ENCODE measurements at places on chromosomes 12 and 14.

DNA sequence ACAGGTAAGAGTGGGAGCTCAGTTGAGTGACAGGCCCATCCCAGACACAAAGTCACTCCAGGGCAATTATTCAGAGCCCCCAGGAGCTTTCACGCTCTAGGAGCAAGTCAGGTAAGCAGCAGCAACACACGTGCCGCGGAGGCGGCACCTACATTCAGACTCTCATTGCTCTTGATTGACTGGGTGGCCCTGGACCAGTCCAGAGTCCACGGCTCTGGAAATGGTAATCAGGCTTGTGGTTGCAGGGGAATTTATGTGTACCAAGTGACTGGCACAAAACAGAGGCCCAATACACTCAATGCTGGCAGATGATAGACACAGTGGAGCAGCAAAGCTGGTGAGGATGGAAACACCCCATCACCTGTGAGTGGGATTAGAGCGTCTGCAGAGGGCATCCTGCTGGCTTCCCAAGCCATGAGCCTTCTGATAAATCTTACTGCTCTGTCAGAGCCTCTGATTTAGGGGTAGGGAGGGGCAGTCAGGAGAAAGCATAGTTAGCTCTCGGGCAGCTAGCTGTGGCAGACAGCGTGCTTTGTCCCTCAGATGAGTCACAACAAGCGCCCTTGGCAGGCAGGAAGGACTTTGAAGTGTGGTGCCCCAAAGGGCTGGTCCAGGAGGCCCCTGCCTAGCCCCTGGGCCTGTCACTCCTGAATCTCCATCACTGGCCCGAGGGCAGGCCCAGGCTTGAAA is 344.7 kb downstream of the CACNA1C start:
- peak; percentile 83 for DNase-seq

DNA sequence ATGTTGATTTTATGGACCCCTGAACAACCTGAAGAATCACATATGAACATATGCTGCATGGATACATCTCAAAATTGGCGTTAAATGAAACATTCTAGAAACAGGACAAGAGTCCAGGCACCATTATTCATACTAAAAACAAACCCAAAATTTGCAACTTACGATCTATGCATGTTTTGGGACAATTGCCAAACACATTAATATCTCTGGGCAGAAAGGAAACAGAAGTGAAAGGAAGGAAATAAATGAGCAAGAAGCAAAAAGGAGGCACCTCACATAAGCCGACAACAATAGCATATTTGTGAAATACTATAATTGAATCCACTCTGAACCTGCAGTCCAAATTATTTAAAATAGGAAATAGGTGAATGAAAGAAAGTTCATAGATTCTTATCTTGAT is 1505.3 kb downstream of the AACS start:
- no peak for DNase-seq

DNA sequence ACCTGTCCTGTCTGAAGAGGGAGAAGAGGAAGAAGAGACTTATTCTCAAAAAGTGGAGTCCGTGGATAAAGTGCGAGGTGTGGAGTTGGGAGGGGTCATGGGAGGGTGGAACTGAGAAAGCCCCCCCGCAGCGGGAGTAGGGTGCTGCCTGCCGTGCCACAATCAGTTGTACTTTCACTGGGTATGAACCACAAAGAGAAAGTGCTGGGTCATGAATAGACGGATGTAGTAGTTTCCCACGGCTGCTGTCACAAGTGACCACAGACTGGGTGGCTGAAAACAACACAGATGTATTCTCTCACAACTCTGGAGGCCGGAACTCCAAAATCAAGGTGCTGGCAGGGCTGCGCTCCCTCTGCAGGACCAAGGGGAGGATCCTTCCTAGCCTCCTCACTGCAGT is 5.5 kb downstream of the DNAH10 start:
- no peak for DNase-seq

GRCh38 chr12:33634544-33634943 is 194.9 kb upstream of the SYT10 start:
- no peak for DNase-seq
